ENCODE measurements at places on chromosomes 3 and 15.
A peak's percentile ranks its signal among the peaks of the same experiment; 100 is the strongest.

DNA sequence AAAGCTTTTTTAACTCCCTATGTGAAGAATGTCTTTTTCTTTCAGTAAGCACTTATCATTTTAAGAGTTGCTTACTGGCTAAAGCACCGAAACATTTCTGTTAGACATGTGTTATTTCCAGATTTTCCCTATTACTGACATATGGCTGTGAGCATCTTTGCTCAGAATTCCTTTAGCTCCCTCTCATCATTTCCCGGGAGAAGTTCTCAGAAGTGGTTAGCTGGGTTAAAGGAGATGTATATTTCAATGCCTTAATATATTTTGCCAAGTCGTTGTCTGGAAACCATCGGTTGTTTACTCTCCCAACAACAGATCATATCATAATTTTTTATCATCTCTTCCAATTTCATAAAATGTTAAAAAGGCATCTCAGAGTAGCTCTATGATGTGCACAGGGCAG is 396.5 kb downstream of the OCA2 start:
- DNase-seq: no peak

- DNase-seq: no peak
Observed at GRCh38 chr3:114745322-114746240, 401.5 kb downstream of the ZBTB20 start.

DNA sequence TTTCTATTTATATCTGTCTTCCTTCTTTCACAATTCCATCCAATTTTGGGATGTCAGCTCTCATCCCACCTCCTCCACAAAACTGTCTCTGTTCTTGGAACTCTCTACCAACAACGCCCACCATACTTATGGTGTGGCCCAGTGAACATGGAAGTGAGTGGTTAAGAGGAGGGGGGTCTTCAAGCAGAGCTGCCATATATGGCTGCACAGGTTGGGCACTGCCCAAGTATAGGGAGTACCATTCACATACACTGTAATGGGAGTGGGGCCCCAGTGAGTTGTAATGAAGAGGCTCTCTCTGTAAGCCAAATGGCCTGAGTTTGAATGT is 7.9 kb upstream of the CAMK1 start:
- DNase-seq: no peak

DNA sequence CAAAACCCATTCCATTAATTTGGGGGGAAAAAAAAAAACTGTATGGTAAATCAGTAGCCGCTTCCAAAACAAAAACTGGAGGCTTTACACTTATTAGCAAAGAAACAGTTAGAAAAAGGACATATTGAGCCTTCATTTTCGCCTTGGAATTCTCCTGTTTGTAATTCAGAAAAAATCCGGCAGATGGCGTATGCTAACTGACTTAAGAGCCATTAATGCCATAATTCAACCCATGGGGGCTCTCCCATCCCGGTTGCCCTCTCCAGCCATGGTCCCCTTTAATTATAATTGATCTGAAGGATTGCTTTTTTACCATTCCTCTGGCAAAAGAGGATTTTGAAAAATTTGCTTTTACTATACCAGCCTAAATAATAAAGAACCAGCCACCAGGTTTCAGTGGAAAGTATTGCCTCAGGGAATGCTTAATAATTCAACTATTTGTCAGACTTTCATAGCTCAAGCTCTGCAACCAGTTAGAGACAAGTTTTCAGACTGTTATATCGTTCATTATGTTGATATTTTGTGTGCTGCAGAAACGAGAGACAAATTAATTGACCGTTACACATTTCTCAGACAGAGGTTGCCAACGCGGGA is 9.4 kb upstream of the RPL24 start:
- peak; percentile 37 for DNase-seq

DNA sequence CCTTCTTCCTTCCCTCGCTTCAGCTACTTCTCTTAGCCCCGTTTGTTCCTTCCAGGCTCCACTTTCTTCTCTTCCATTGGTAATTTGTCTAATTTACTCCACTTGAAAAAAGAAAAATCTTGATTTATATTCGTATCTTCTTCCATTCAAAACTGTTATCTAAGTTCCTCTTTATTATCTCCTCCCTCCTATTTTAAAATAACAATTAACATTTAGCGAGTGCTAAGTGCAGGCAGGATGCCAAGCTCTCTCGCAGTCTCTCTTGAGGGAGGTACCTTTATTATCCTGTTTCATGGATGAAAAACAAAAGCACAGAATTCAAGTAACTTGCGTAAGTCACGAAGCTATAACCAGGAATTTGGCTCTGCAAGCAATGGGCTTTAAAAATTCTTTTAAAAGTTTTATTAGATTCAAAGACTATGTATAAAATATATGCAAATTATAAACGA is 418.9 kb upstream of the NAALADL2 start:
- no peak for DNase-seq

- no peak for DNase-seq
Observed at GRCh38 chr3:148588291-148588690, 109.4 kb upstream of the AGTR1 start.

DNA sequence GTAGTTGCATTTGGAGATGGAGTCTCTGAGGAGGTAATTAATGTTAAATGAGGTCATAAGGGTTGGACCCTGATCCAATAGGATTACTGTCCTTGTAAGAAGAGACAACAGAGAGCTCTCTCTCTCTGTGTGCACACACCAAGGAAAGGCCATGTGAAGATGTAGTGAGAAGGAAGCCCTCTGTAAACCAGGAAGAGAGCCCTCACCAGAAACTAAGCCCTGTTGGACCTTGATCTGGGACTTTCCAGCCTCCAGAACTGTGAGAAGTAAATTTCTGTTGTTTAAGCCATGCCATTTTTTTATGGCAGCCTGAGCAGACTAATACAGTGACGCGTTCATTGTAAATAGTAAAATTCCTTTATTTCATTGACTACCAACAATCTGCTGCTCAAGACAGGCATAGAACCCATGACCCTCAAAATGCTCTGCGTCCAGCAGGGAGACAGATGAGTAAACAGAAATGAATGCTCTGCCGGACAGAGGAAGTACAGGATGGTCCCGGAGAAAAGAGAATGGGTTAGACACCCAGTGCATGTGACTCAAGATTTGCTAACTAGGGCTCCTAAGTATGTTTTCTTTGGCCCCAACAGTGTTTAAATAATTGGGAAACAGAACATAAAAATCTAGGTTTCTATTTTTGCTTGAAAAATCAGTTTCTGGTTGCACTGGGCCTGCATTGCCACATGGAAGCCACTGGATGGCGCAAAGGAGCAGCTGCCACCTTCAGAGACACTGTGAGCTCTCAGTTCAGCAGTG is 37.9 kb upstream of the TNFAIP8L3 start:
- no peak for DNase-seq

DNA sequence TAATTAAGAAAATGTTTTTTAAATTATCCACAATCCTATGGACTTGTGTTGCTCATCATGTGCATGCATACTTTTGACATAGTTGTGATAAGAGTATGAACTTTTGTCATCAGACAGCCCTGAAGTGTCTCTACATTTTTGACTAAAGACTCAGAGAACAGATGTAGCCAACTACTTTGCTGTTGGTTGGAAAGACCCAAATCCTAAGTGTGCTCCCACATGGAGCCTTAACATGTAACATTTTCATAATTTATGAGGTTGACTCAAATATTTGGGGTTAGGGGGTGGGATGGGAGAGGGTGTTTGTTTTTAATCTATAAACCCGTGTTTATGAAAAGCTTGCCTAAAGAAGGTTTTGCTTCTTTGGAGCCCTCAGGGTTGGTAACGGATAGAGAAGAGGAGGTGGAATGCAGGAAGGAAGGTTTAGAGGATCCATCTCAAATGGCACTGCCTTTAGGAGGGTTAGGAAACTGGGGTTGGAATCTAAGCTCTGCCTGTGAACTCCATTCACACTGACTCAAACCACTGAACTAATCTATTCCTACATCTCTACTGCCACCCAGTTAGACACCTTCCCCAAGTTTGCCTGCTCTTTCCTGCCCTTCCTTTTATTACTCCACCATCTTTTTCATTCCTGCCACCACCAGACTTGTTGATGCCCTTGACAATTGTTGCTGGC is 3.7 kb downstream of the BOC start:
- no peak for DNase-seq

GRCh38 chr3:153835540-153835939 is 285.6 kb upstream of the ARHGEF26 start:
- no peak for DNase-seq

DNA sequence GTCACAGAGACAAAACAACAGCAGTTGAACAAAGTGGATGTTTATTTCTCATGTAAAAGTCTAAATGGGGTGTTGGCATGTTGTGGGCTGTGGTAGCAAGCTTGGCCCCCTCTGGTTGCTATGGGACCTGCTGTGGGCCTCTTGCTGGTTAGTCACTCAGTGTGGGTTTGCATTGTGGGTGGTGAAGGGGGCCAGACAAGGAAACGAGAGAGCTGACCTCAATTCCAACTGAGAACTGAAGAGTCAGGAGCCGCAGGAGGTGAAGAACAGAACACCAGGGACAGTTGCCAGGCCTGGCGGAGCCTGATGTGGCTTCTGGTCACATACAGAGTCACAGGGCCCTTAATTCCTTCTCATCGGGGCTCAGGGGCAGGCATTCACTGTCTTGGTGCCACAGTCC is 1.9 kb upstream of the ADPGK start:
- DNase-seq: peak; percentile 71

DNA sequence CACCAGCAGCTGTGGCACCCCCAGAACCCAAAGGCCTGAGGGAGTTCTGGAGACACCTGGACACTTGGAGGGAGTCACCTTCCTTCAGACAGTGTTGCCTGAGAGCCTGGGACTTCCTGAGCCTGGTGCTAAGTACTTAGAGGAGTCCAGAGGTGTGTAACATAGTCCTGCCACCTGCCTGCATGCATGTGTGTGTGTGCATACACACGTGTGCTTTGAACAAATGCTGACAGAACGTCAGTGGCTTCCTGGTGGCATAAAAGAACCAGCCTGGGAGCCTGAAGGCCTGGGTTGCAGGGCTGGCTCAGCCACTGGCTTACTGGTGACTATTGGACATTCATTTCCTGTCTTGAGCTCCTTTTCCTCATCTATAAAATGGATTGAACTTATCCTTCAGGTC is 3.2 kb upstream of the CPN2 start:
- no peak for DNase-seq

GRCh38 chr15:35834216-35834830 is 288.4 kb upstream of the DPH6 start:
- no peak for DNase-seq

- peak; percentile 86 for DNase-seq
Observed at GRCh38 chr3:186909078-186909853, 21.1 kb upstream of the ST6GAL1 start.

GRCh38 chr3:82229397-82229796 is 468.0 kb upstream of the GBE1 start:
- DNase-seq: no peak

DNA sequence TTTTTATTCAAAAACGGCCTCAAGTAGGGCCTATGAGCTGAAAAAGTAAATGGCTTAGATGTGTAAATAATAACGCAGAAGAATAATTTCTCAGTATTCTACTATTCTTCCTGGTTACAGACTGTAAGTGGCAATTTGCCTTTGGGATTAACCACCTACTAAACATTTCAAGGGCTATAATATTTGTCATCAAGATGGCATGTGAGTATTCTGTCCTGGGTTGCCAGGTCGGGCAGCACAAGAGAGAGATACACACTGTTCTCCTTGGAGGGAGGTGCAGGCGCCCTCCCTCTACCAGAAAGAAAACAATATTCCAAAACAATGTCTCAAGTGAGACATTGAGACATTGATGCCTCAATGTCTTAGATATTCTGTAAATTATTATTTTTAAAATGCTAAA is 278.4 kb downstream of the OCA2 start:
- DNase-seq: no peak

DNA sequence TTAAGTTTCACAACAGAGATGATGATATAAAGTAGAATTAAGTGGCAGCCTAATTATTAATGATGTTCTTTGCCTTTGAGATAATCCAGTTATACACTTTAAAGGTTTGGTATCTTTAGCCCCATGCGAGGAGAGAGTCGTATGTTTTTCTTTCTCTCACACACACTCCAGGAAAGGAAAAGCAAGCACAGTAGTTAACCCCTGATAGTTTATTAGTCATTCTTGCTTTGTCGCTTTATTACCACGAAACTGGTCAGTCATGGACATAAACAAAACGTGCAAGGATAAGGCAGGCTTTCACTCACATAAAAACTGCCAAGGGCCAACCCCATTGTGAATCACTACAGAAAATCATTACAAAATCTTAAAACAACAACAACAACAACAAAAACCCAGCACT is 866.9 kb downstream of the FHIT start:
- DNase-seq: no peak

- DNase-seq: no peak
Observed at GRCh38 chr3:49781415-49782199, 4.7 kb downstream of the IP6K1 start.

DNA sequence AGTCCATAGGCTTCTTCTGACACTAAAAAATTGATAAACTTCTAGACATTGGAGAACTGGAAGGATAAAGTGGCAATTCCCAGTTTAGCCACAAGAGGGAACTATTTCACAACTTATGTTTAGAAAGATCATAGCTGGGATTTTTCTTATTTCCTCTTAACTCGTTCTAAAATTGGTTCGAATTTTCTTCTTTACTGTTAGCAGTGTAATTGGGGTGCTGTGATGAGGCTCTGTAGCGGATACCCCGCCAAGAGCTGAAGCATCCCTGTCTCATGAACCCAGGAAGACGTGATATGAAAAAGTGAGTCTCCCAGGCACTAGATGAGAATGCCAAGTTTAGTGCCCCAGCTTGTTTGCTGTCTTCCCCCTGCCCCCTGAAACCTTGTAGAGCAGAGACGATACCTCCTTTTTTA is 85.1 kb downstream of the PDCD6IP start:
- peak; percentile 34 for DNase-seq

DNA sequence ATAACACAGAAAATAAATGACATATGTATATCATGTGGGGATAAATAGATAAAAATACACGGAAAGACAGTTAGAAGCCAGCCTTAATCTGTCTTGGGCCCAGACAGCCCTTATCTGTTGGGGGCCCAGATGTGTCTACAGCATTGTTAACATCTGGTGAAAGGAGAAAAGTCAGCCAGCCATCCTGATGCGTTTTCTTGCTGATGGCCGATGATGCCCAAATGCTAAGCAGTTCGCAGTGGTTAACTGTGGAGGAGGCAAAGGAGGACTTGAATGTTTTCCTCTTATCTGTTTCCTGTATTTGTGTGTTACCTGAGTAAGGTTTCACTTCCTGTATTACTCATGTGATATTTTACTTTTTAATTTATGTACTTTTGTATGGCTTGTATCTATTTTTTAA is 46.2 kb downstream of the NOX5 start:
- DNase-seq: peak; percentile 9

DNA sequence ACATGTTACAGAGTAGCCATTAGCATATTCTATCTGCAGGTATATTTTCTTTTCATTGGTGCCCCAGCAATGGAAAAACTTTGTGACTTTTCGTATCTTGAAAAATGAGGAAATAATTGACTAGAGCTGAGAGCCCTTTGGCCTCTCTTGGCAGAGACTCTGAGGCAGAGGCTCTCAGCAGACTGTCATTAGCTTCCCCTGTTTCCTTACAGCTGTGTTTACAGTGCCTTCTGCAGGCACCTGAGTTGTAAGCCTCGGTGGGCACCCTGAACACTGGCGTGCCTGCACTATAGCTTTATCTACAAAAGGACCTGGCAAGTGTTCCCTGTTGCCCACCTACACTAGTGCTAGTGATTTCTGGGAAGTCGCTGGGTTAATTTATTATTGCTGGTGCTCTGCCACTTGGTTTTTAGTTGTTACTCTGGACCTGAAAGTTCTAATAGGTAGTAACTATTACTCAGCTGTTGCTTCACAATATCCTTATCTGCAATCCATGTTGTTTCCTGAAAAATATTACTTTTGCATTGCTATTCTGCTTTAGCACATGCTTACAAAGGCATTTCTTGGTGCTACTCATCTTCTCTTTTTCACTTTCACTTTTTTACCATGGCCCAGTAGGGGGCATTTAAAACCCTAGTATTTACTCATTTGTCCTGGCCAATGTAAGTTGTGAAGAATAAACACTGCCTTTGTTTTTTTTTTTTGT is 7.8 kb upstream of the GPR171 start:
- no peak for DNase-seq

- peak; percentile 81 for DNase-seq
Observed at GRCh38 chr3:113695786-113696645, at the start of gene USF3. Gene USF3 (minus strand): TSS chr3:113696642. CDS start chr3:113674878, 21,764 bp downstream.
